ENCODE measurements at places on chromosomes 2 and 18. TPM values are rescaled to one million over a fixed set of nuclear protein-coding genes. Genes with fewer than 3 reads are reported as not detected.

Gene CTAGE1
- not detected for total RNA-seq

GRCh38 chr2:207341112-207341750, 175.5 kb upstream of the KLF7 start:
- DNase-seq, result no peak

DNA sequence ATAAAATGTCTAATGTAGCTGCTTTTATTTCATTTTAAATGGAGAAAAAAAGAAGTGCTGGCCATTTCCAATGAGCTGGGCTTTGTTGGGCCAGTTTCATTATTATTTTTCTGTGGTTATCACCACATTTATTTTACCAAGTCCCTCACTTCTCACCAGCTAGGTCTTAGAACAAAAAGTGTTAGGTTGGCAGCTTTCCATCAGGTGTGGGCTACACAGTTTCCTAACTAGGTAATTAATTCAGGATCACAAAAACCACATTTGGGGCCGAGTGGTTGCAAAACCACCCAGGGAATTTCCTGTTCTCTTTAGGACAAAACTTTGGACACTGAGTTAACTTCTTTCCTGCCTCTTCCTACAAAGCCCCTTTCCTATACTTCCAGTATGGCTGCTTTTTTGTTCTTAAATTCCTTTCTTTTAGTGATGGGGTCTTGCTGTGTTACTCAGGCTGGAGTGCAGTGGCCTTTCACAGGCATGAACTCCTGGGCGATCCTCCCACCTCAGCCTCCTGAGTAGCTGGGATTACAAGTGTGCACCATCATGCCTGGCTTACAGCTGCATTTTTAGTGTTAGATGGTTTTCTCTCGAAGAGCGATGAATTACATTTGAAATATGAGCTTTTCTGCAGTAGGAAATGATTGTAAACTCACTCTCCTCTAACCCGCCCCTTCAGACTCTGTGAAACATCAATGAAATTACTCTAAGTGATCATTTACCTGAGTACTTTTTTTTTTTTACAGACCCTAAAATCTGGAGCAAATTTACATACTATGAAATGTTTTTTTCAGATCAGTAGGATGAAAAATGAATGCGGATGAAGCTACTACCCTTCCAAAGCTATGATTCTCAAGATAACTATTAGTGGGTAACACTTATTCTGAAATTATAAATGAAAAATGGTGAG, 2.6 kb upstream of the ZFP36L2 start:
- no peak for DNase-seq

DNA sequence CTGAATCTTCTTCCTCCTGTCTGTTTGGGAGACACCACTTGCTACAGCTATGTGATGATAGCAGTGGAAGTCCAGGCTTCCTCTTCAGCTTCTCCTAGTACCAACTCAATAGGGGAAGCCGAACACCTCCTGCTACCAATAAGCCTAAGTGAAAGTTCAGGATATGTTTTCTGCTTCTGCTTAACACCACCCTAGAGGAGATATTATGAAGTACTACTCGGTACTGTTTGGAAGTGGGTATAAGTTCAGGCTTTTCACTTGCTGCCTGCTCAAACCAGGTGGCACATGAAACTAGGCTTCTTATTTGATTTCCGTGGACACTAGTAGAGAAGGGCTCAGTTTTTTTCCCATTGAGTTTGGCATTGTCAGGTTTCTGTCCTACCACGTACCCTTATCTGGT, 99.8 kb downstream of the PTPN4 start:
- DNase-seq, result no peak

Gene CCDC102B
- 20.1 TPM for total RNA-seq

DNA sequence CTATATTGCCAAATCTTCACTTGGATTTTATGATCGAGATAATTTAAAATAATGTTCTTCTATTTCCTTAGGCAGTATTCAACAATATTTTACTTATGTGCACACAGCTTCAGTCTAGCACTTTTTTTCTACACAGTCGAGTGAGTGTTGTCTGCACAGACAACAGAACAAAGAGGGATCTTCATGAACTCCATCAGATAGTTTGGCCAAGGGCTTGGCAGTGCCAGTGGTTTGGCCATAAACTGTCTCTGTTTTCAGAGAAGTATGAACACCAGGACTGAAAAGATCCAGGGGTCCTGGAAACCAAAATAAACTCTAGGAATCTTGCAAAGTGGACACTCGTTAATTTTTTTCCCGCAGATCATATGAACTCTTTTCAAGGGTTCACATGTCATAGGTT, 547.3 kb downstream of the PLCL1 start:
- DNase-seq, result no peak

- no peak for DNase-seq
Measured at GRCh38 chr18:78517328-78517727, 462.3 kb upstream of the SALL3 start.

DNA sequence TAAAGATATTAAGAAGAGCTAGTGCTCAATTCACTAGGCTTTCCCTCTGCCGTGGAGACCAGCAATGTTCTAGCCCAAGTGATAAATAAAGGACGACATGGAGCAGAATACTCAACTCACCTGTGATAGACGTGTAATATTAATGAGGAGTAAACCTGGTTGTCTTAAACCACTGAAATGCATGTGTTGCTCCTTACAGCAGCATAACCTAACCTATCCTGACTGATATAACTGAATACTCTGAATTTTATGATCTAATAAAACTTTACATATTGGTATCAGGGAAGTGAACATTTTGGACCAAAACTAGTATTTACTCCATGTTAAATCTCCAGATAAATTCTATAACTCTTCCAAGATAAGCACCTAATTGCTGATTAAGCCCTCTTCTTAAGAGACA, 531.0 kb downstream of the METTL4 start:
- no peak for DNase-seq

Gene RNF125
- total RNA-seq, result 1.1 TPM

Gene MEP1B
- 0.78 TPM for total RNA-seq

Gene PHLPP1
- total RNA-seq, result 22.6 TPM

GRCh38 chr18:63307551-63308200, 11.9 kb downstream of the BCL2 start:
- DNase-seq, result no peak

DNA sequence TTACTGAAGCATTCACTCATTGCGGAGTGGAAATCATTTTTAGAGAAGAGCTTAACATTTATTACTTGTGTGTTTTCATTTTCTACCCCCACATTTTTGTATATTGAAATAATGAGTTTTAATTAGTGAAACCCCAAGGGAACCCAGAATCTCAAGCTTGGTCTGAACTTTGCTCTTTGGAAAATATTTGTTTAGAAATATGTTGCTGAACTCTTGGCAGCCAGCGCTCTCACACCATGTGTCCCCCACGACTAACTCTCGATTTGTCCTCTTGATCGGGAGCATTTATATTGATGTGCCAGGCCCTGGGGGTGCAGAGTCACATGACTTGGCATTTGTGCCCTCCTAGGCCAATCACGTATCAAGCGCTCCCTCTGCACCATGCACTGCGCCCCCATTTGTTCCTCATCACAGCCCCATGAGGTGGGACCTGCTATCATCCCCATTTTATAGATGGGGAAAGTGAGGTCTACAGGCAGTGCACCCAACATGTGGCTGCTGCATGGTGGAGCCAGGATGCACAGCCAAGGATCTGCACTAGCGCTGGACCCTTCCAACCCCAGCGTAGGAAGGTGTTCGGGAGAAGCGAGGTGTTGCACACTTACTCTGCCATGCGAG, 149.7 kb downstream of the NCK2 start:
- DNase-seq, result no peak

Gene HMSD
- 0.16 TPM for total RNA-seq

DNA sequence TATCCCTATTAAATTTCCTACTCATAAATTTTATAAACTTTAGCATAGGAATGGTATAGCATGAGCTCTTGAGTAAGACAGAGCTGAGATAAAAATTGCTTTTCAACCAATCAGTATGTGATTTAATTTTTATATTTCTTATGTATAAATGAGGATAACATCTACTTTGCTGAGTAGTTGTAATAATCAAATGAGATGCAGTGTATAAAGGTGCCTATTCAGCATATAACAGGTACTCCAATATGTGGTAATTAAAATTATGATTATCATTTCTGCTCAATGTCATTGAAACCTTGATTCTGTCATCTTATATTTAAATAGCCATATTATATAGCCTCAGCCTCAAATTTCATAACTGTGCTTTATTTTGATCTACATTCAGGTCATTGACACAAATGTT, 700.4 kb upstream of the SLC8A1 start:
- DNase-seq, result no peak

Gene IL36A
- total RNA-seq, result not detected

GRCh38 chr2:237497009-237497837, 10.2 kb downstream of the MLPH start:
- DNase-seq, result no peak

Gene NCK2
- 86.1 TPM for total RNA-seq

DNA sequence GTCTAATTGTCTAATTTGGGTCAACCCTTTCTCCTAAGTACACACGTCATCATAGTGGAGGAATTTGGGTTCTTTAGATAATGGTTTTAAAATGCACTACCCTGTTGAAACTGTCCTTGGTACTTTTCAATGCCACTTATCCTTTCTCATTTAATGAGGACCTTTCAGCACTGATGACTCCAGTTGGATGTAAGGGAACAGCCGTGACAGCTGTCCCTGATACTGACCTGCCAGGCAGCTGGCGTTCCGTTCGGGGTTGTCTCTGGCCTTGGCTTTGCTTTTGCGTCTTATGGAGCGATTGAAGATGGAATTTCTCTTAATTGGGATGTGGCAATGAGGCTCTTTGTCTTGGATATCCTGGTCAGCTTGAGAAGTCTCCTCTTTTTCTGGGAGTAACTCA, 38.7 kb downstream of the NGEF start:
- DNase-seq, result no peak

Gene TMEM178A
- total RNA-seq, result 25.1 TPM
